Mesothelial cell of epicardium (in vitro differentiated cells): ENCODE measurements at places on chromosomes 4 and X. TPM values are rescaled to one million over a fixed set of nuclear protein-coding genes. Genes with fewer than 3 reads are reported as not detected.

Gene MBNL3
- 28.1 to 32.5 TPM (median 29.8 TPM) in 3 replicates for total RNA-seq

DNA sequence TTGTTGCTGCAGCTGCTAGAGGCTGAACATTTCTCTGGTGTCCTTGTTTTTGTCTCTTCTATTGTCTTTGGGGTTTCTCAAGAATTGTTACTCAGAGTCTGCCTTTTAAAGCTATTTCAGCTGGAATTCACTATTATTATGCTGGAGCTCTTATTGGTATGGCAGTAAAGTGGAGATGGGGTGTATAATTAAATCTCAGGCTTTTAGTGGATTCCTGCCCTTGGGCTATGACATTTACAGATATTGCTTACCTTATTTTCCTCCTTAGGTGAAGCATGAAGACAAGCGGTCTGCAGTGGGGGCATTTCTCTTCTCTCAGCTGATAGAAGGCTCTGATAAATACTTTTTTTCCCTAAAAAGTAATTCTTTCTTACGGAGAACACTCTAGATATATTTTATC, 1656.6 kb upstream of the IGFBP7 start:
- DNase-seq: no peak

- DNase-seq: no peak
Observed at GRCh38 chr4:12507868-12508481, 976.2 kb downstream of the RAB28 start.

DNA sequence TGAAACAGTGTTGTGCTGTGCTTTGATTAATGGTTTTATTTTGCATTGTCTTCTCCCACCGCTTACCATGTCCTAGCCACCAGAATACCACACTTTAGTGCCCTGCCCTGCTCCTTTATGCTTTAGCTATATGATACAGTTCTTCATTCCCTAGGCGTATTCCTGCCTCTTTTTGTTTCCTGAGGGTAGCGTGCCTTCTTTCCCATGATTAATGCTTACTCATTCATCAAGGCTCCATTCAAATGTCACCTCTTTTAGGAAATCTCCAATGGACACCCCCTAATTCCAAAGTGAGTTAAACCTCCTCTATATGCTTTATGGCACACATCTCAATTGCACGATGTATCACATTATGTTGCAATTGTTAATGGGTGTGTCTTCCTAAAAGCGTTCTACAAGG, 46.3 kb downstream of the SPANXD start:
- no peak for DNase-seq
